ENCODE measurements at places on chromosomes 4 and X. TPM values are rescaled to one million over a fixed set of nuclear protein-coding genes. Genes with fewer than 3 reads are reported as not detected.

CXCL5 gene
- not detected for total RNA-seq

UGT2B17 gene
- not detected for total RNA-seq

TLR2 gene
- 51.5 TPM for total RNA-seq

REPS2 gene
- 3.3 TPM for total RNA-seq

BBS12 gene
- 1.5 TPM for total RNA-seq

ETFDH gene
- 55.0 TPM for total RNA-seq

XAGE2 gene
- not detected for total RNA-seq

ERAS gene
- not detected for total RNA-seq

ARMCX4 gene
- total RNA-seq, result 19.8 TPM

RHOXF2B gene
- not detected for total RNA-seq
